Right hindlimb (tissue), 1 donor: ENCODE measurements at places on chromosomes 12 and 14.
A peak's percentile ranks its signal among the peaks of the same experiment; 100 is the strongest.

GRCh38 chr12:39807043-39807442 lies 187.4 kb upstream of the ABCD2 start:
- no peak for DNase-seq

DNA sequence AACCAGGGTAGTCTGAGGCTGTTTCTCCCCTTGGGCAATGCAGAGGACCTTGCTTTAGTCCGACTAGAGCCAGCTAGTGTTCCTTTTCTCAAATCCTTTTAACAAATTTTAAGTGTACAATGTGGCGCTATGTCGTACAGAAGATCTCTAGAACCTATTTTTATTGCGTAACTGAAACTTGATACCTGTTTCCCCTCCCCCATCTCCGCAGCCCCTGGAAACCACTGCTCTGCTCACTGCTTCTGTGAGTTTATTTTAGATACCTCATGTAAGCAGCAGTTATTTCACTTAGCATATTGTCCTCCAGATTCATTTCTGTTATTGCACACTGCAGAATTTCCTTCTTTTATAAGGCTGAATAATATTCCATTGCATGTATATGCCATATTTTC lies 1092.3 kb downstream of the AACS start:
- DNase-seq, result no peak

- DNase-seq, result peak; percentile 42
These were observed 80.6 kb upstream of the GSC start for GRCh38 chr14:94850309-94851211.

DNA sequence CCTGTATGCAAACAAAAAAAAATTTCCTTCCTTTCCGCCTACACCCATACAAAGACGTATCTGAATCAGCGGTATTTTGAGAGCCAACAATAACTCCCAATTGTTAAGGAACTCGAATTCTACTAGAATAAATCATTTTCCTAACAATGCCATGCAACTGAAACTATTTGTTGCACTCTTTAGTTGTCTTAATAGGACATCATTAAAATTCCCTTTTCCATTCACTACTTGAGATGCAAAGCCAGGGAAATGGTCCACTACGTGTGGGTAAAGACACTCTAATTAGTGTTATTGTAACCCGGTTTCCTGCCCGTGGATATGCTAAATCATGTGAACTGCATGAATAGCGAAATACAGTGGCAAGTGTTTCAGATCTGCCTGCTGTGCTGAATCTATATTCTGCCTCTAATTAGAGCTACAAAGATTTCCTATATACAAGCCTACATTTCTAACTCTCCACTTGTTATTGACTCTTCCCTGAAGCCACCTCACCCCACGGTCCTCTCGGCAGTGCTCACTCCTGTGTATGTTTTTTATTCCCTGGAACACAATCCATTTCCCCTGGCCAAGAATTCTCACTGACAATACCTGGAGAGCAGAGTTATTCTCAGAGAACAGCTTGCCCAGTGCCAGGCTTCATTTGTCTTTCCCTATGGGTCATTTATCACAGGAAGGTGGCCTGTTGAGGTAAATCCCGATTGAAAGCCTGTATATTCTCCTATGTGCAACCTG lies 168.3 kb downstream of the PAWR start:
- DNase-seq, result no peak

DNA sequence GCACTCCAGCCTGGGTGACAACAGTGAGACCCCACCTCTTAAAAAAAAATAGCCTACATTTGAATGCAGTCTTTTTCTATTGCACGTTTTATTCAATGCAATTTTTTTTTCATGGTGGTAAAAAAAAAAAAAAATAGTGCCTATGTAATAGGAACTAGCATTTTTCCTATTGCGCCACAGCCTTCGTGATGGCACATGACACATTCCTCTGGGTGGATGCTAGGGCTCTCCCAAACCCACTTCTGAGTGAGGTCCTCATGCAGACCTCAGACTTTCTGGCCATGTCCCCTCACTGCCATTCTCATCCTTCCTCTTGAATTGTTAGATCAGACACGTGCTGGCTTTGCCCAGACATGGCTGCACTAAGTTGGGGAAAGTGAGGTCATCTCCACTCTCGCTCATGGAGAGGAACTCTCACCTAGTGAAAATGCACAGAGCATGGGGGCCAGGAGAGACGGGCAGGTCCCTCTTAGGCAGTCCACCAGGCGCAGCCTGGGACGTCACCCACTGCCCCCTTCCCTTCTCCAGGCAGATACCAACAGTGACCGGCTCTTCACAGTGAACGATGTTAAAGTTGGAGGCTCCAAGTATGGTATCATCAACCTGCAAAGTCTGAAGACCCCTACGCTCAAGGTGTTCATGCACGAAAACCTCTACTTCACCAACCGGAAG lies 19.2 kb downstream of the DCAF4 start:
- DNase-seq, result no peak

- DNase-seq, result no peak
These were observed 21.7 kb upstream of the GARIN2 start for GRCh38 chr14:67167420-67168109.

- DNase-seq, result no peak
These were observed 22.0 kb upstream of the SNRPF start for GRCh38 chr12:95836630-95837239.

DNA sequence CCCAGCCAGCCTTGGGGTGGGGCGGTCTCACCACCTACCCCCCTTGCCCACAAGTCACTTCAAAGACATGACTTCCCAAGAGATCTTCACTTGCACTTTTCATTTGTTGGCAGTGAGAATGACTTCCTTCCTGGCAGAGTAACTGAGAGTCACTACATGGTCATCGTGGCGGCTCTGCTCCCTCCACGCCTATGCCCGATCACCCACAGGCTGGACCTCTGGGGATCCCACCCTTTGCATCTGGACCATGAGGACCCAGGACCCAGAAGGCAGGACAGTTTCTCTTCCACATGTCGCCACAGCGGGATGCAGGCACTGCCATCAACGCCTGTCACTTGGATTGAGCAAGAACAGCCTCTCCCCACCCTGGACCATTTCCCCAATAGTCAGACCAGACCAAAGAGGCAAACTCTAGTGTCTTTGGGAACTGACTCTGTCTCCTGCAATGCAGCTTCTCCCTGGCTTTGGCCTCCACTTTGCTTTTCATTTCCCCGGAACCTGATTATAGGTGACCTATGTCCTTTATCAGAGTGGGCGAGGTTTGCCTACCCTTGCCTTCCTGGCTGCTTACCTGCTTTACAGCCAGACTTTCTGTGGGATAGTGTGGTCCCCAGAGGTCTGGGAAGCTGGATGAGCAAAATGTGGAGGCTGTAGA lies 3.6 kb downstream of the VDR start:
- no peak for DNase-seq

- no peak for DNase-seq
These were observed 57.7 kb upstream of the CSRP2 start for GRCh38 chr12:76936275-76937193.

DNA sequence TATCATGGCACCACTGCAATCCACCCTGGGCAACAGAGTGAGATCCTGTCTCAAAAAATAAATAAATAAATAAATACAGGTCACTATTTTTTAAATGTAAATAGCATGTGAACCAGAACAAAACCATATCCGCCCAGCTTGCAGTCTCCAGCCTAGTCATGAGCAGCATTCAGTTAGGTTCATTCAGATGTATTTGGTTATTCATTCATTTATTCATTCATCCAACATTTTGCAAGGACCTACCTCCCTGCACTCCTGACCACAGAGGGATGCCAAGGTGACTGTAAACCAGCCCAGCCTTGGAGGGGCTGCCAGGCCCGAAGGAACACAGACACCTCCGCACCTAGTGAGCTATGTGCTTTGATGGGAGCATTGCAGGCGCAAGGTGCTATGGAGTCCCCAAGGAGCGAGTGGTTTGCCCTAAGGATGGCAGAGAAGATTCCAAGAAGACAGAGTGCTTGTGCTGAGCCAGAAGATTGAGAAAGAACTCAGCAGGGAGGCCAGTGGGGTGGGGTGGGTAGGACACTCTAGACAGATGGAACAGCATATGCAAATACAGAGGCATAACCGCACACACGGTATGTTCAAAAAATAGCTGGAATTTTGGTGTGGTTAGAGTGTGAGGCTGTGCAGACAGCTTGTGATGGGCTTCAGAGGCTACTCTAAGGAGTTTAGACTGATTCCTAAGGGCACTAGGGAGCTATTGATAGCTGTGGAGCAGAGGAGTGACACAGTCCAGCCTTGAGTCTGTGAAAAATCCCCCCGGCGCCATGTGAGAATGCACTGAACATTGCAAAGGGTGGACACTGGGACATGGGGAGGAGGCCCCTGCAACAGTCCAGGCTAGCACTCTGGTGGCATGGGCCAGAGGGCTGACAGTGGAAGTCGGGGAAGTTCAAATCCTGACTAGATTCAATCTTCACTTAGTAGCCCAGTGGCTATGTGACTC lies 11.7 kb downstream of the DTX1 start:
- DNase-seq, result no peak

- no peak for DNase-seq
These were observed 217.4 kb downstream of the SLC41A2 start for GRCh38 chr12:104740668-104741067.

DNA sequence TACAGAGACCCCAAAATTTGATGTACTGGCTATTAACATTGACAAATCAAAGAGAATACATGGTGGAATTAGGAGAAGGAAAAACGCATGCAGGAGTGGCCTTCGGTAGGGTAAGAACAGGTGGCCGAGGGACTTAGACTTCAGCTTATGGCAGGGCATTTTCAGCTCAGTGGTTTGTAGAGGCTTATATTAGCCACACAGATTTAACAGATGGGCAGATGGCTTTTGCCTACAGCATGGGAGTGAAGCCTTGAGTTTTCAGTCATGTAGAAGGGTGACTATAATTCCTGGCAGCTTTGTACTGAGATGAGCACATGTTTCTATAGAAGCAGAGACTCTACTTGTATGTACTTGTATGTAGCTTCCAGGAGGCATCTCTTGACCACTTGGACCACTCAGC lies 40.9 kb upstream of the PLEKHA5 start:
- DNase-seq, result no peak

- no peak for DNase-seq
These were observed 46.3 kb downstream of the PTPRQ start for GRCh38 chr12:80490329-80490728.

DNA sequence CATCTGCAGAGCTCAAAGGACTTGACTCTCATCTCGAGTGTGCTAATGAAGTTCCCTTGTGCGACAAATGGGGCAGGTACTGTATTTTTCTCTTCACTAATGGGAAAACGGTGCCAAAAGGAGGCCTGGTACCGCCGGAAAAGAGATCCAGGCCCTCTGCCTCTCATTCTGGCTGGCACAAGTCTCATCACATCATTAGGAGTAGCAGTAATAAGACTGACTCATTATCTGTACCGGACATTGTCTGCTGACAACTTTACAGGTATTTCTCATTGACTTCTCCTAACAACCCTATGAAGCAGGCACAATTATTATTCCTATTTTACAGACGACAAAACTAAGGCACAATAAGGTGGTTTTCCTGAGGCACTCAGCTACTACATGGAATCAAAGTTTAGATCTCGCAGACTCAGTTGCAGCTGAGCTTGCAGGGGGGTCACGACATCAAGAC lies 668 bp downstream of the APPL2 start:
- no peak for DNase-seq

GRCh38 chr14:68626386-68626785 lies 166.5 kb downstream of the ZFP36L1 start:
- DNase-seq, result no peak

DNA sequence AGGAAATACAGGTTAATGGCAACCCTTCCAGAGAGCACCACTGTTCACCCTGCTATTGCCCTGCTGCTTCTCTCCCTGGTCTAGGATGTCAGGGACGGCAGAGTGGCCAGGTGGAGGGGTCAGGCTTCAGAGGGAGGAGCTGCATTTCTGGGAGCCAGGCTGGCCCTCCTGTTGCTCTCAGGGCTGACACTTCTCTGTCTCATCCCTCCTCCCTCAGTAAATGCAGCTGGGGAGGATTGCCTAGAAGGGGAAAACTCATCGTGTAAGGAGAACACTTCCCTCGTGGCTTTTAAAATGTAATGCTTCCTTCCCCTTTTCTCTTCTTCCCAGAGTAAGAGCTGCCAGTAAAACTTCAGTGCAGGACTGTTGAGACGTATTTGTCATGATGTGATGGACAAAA lies 20.8 kb downstream of the SUSD6 start:
- DNase-seq, result no peak

DNA sequence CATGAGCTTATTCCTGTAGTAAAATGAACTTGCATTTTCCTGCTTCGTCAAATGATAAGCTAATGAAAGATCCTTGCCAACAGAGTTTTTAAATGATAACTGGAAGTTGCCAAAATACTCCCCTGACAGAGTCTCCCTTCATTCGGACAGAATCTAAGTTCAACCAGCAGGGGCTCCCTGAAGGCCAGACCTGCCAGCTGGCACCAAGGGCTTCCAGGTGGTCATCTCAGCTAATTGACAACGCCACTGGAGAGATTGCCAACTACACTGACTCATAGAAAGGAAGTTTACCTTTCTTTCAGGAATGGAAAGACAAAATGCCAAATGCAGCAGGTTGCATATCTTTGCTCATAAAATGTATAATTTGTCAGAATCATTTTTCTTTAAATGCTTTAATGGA lies 462.8 kb downstream of the GXYLT1 start:
- no peak for DNase-seq

- no peak for DNase-seq
These were observed 10.5 kb upstream of the BTG1 start for GRCh38 chr12:92156139-92156538.

DNA sequence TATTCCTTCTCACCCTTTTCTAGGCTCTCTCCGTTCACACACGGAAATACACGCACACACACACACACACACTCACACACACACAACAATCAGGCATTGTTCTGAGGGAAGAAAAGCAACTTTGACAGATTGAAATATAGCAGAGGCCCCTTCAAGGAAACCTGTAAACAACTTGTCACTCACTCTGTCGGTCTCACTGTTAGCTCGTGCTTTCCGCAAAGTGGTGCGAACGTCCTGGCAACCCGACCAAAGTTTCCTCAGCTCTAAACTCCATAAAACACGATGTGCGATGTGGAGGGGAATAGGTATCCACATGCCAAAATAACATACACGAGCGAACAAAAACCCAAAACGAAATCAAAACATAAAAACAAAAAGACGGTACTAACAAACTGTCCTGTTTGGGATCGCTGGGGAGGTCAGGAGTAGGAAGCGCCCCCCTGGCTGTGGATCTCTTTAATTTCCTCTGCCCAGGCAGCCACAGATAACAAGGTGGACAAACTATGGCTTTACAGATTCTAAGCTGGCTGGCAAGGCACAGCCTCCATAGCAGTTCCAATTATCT lies 822 bp upstream of the SOX5 start:
- DNase-seq, result peak; percentile 48

GRCh38 chr12:94872971-94873733 lies 130.3 kb downstream of the NDUFA12 start:
- no peak for DNase-seq
